ENCODE measurements at places on chromosomes 11 and 22.

DNA sequence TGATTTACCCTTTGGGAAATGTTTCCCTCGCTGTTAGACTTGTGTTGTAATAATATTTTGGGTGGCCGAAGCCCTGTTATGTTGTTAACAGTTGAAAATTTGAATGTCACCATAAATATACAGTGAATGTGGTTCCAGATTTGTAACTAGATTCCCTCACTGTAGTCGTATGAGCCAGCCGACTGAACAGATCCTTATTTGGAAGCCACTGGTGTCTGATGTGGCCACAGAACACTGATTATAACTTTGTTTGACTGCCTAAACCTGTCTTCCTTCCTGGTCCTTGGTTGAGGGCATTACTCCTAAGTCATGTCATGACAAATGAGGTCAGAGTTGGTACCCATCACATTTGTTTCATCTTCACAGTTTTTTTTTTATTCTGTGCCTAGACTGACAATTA lies 45.4 kb downstream of the YAP1 start:
- no peak for DNase-seq

DNA sequence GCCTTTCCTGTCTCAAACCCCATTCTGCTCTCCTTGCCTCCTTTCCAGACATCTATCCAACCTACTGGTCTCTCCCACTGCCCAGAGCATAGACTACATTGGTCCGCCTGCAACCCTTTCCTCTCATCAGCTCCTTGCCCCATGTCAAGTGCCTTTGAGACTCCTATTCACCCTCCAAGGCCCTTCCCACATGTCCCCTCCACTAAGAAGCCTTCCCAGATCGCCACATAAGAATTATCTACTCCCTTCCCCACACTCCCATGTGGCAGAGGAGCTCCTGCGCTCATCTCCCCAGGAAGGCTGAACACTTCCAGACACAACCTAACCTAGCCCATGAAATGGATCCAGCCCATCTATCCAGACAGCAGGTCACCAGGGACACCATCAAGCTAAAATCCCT lies 10.3 kb downstream of the C1QTNF6 start:
- no peak for DNase-seq

DNA sequence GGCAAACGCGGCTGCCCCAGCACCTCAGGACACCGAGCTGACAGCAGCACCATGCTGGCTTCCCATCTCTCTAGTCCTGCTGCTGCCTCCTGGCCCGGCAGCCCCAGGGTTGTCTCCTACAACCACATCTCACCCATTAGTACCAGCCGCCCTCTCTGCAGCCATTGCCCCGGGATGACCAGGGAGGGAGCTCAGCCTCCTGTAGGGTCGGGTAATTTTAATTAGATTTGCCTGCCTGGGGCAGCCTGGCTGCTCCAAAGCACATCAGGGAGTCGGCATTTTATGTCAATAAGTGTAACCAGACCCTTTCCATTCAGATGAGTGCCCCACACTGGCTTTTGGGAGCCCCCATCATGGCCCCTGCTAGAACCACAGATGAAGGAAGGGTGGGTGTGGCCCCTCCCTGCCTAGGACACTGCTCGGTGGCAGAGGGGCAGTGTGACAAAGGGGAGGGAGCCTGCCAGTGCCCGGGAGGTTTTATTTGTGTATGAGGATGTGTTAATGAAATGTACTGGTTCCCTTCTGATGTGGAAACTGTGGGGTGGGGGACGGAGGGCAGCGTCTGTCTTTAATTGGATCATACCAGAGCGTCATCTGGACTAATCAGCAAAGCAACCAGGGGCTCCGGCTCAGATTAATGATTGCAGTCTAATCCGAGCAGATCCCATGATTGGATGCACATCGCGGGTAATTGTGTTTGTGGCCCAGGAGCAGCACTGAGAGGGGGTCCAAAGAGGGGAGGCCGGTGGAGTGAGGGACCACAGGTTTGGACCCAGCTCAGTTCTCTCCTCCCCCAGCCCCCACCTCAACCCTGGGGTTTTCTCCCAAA lies 125.3 kb downstream of the FEZ1 start:
- DNase-seq = no peak

GRCh38 chr11:70030412-70030811 lies 47.7 kb upstream of the ANO1 start:
- DNase-seq = no peak

DNA sequence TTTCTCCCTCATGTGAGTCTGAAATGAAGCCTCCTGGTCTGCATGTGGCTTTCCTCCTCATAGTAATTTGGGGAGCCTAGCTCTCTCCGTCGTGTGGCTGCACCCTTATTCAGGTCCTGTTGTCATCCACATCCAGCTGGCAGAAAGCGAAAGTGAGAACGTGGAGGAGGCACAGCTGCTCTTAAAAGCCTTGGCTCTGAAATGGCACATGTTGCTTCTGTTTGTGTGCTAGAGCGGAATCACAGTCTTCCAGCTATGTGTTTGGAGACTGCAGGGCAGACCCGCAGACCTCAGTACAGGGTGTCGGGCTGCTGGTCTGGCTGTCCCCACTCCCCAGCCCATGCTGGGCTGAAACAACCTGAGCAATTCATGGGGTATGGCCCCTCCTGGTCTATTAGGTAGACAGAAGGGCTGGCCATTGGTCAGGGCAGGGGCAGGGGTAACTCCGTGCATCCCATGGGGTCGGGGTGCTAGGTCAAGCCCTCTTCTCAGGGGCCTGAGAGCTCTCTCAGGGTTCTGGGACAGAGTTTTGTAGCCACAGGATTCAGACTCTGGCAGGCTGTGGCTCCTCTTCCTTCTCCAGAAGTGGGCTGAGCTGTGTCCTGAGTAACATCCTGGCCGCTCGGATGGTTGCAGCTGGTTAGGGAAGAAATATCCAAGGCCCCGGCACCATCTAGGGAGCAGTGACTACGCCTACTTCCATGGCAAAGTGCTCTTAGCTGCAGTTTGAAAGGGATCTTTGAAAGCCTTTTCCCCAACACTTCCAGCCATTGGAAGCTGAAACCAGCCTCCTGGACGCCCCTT lies 50.6 kb downstream of the C11orf96 start:
- DNase-seq = no peak

DNA sequence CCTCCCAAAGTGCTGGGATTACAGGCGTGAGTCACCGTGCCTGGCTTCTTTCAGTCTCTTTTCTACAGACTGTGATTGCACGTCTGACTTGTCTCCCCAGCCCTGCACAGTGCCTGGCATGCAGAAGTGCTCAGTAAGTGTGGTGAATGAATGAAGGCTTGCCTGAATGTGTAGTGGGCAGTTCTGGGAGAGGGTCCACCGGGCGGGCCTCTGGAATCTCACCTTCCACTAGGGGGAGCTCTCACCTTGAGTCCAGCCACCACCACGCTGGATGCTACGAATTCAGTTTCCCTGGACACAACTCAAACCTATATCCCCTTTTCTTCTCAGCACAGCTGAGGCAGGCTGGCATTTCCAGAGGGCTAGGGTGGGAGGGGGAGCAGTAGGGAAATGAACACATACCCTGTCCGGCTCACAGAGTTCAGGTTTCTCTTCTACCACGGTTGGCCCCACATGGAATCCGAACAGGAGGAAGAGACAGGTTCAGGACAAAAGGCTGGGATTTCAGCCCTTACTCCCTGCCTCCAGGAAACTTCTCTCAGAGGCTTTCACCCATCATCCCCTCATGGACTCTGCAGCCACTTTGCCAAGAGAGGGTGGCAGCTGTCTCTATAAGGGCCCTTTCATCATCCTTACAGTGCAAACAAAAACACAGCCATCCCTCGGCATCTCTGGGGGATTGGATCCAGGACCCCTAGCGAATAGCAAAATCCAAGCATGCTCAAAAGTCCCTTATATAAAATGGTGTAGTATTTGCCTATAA lies 86.8 kb downstream of the NECTIN1 start:
- no peak for DNase-seq

DNA sequence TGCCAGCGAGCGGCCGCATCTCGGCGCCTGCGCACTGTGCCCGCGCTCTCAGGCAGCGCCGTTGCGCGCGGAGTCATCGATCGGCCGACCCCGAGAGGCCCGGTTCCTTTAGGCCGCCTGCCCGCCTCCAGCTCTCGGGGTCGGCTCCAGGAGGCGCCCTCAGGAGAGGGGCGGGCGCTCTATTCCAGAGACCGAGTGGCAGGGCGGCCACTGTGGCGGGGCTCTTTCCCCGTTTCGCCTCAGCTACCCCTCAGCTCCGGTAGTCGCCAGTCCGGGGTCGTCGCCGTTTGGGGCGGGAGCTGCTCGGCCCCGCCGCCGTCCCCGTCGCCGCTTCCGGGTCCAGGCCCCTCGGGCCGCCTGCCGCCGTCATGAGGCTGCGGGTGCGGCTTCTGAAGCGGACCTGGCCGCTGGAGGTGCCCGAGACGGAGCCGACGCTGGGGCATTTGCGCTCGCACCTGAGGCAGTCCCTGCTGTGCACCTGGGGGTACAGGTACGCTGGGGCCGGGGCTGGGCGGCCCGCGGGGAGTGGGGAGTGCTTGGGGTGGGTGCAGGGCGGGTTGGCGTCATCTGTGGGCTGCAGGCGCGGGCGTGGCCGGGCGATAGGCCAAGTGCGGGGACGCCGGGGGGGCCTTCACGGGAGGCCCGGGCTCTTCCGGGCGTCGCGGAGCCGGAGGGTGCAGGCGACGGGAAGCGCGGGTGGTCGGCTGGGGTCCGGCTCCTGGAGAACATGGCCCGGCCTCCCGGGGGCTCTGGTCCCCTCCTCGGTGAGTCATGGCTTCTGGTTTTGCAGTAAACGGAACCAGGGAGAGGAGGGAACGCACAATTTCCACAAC lies at the start of gene FBXO7:
TSS of gene FBXO7 (plus strand) at position 177 of the 833 bp plus-strand sequence. CDS start at position 369, 192 bp downstream.
- DNase-seq = peak; percentile 93

DNA sequence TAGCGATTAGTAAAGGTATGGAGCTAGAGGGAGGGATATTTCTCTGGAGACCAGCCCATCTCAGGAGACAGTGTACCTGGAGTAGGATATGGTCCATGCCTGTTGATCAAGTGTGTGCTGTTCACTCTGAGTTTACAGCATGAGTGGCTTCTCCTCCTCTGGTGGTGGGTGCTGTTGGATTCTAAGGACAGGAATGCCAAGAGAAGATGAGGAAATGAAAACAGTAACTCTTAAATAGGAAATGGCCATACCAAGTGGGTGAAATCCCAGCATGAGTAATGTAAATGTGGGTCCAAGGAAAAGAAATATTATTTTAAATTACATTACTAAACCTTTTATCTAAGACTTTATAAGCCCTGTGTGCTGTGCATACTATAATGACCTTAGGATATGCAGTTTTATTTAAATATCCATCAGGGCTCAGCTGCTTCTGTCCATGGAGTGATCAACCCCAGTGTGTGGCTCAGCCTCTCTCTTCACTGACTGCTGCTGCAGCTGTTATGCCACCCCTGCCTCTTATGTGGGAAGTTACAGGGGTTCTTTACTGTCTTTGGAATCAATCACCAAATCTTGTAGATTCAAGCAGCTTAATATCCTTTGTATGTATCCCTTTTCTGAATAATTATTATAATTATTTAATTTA lies 54.3 kb downstream of the FAT3 start:
- DNase-seq = no peak

- DNase-seq = no peak
Measured at GRCh38 chr11:8709002-8709672, 26.5 kb downstream of the RPL27A start.

- DNase-seq = no peak
Measured at GRCh38 chr11:31967404-31968130, 123.3 kb upstream of the RCN1 start.

DNA sequence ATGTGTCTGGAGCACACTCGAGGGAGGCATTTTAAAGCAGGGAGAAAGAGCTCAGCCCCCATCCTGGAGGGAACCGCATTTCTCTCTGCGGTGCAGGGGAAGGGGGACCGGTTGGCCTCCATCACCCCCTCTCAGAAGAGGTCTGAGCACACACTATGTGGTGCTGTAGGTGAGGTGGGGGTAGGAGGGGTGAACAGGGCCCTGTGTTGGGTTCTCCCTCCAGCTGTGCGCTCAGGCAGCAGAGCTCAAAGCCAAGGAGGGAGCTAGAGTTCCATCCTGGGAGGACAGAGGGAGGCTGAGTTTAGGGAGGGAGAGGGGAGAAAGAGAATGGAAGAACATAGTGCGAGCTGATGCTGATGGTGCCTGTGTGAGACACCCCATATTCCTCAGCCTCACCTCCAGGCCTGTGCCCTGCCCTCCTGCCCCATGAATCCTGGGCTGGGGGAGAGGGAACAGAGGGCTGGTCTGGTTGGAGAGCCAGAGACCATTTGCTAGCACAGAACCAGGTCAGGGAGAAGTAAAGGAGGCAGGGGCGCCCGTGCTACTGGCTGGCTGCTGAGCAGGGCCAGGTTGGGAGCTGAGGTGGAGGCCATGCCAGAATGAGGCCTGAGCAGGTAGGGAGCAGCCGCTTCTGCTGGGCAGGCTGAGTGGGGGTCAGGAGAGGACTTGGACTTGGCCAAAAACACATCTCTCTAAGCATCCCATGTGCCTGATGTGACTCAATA lies 43.7 kb downstream of the ALX4 start:
- no peak for DNase-seq

DNA sequence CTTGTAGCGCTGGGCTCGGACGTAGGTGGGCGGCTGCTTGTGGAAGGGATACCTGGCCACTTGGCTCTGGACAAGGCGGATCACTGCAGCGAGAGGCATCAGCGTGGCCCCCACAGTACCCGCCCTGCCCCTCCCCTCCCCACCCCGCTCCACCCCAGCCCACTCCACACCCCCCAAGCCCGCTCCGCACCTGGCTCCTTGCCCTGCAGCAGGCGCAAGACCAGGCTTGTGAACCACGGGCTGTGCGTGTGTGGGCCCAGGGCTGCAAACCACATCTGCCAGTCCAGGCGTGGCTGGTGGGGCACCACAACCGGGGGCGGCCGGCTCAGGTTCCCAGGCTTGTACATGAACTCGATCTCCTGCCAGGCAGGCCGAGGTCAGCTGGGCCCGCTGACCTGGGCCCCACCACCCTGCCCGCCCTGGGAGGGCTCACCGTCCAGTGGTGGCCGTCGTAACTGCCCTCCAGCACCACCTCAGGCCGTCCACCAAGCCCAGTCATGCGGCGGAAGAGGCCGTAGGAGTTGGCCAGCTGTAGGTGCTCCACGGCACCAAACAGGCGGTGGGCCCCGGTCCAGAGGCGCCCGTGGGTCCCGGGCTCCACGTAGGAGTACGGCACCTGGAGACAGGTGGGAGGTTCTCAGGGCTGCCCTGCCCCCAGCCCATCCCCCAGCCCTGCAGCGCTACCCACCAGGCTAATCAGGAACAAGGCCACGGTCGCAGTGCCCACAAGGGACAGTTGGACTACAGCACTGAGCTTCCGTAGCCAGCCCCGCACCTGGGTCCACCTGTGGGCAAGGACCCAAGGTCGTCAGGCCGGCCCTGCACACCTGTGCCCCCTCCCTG lies 2.9 kb downstream of the LMF2 start:
- DNase-seq = no peak

- no peak for DNase-seq
Measured at GRCh38 chr11:134464981-134465730, 53.1 kb upstream of the B3GAT1 start.

GRCh38 chr11:113685654-113686359 lies 20.3 kb downstream of the TMPRSS5 start:
- DNase-seq = no peak

- DNase-seq = no peak
Measured at GRCh38 chr11:3984896-3985295, 109.7 kb upstream of the RRM1 start.

- no peak for DNase-seq
Measured at GRCh38 chr11:73585834-73586575, 11.9 kb downstream of the FAM168A start.
